ENCODE measurements at places on chromosomes 11 and 22. TPM values are rescaled to one million over a fixed set of nuclear protein-coding genes. Genes with fewer than 3 reads are reported as not detected.

SORL1 gene
- total RNA-seq = 0.69 TPM

PATE4 gene
- not detected for total RNA-seq

PGA5 gene
- total RNA-seq = not detected

NCAM1 gene
- total RNA-seq = 1.4 TPM

SMCO4 gene
- 14.6 TPM for total RNA-seq

RAB36 gene
- total RNA-seq = 3.7 TPM

TRIM51 gene
- total RNA-seq = 1.0 TPM

CNTN5 gene
- total RNA-seq = 3.6 TPM

CD3G gene
- not detected for total RNA-seq

UPB1 gene
- 0.04 TPM for total RNA-seq

PARVG gene
- 1.1 TPM for total RNA-seq

ANKK1 gene
- 0.27 TPM for total RNA-seq

CCDC83 gene
- total RNA-seq = not detected

JAM3 gene
- 28.9 TPM for total RNA-seq

INSC gene
- not detected for total RNA-seq

SLC22A8 gene
- not detected for total RNA-seq

LRRC74B gene
- 0.05 TPM for total RNA-seq

MIOX gene
- total RNA-seq = 0.34 TPM

GGTLC2 gene
- total RNA-seq = not detected

PGGHG gene
- total RNA-seq = 15.1 TPM

CDHR5 gene
- not detected for total RNA-seq

LRP4 gene
- total RNA-seq = 2.8 TPM

CLDN5 gene
- total RNA-seq = not detected

ARHGAP42 gene
- total RNA-seq = 2.0 TPM

TMEM25 gene
- 4.7 TPM for total RNA-seq
